NCI-H1436 (cell line): ENCODE measurements at places on chromosomes 6 and 20.

- DNase-seq: no peak
Observed at GRCh38 chr6:31718265-31718664, 3.1 kb downstream of the LY6G6D start.

DNA sequence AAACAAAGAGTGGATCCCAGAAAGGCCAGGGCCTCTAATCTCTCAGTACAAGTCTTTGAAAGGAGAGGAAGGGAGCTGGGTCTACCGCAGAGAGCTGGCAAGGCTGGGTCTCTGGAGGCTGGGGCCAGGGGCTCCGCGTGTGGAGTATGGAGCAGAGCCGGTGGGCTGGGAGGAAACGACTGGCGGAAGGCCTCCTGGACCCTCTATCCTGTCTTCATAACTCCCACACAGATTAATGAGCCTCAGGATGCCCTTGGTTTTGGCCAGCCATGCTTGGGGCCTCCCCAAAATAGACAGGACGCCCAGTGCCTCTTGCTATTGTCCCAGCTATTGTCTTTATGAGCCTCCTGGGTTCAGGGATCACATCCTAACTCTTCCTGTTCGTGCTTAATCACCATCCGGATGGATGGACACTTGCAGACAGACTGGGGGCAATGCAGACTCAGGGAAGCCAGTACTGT lies 306.4 kb downstream of the DHX35 start:
- no peak for DNase-seq

DNA sequence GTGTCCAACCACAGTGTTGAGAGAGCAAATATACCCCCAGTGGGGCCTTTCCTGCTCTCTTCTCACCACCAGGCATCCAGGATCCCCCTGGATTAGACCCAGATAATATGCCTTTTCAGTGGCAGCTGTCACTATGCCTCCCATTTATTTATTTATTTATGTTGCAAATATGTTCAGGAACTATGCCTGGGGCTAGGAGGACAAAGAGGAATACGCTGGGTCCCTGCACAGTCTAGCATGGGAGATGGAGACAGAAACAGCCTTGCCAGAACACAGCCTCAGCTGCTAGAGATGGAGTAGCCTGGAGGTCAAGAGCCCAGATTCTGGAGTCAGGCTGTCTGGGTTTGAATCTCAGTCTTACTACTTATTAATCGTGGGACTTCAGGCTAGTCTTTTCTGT lies 74.6 kb upstream of the LRFN2 start:
- DNase-seq: no peak

GRCh38 chr20:47067776-47068175 lies 173.1 kb downstream of the EYA2 start:
- no peak for DNase-seq

DNA sequence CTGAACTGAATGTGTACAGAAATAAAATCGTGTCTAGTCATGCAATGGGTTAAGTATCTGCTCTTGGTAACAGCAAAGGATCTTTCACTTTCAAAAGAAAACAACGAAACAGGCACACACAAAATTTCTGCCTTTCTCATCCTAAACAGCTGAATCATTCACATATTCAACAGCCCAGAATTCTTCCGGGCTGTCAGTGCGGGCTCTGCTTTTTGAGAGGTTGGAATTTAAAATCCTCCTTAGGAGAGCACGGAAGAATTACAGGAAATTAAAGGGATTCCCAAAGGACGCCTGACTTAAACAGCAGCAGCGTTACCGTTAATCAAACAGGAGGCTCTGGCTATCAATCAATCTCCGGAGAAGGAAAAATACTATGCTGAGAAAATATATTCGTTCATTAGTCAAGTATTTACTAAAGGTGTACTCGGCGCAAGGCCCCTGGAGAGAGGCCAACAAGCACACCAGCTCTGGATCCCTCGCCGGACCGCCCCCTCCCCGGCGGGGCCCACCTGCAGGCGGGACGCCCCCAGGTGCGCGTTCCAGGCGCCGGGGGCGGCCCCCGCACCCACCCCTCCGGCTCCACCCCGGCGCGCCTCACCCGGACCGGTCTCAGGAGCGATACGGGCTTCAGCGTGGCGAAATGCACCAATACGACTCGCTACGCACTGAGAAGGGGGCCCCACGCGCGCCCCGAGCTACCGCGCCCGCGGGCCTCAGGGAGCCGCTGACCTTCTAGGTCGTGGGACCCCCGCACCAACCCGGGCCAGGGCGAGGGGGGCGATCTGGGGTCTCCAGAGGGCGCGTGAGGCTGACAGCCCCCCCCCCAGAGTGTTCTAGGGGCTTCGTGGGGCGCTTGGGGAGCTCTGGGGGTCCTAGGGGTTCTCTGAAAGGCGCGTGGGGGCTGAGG lies 1.0 kb downstream of the NAPB start:
- no peak for DNase-seq

- DNase-seq: no peak
Observed at GRCh38 chr6:90444160-90444714, 142.6 kb downstream of the MAP3K7 start.

DNA sequence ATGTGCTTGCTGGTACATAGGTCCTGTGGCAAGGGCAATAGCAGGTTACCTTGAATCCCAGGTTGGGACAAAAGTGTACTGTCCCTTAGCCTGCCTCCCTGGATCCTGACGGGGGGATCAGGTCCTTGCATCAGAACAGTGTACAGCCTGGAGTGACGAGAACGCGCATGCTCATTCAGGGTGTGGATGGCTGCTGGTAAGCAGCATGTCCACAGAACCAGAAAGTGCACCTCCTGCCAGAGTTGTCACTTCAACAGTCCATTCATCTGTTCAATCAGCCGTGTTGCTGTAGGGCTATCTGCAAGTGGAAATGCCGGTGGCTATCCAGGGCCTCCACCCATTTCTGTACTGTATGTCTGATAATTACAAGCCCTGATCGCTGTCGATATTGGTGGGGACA lies 236.3 kb upstream of the SOX4 start:
- DNase-seq: no peak

GRCh38 chr6:82783587-82784236 lies 281.9 kb downstream of the UBE3D start:
- DNase-seq: peak; percentile 51

DNA sequence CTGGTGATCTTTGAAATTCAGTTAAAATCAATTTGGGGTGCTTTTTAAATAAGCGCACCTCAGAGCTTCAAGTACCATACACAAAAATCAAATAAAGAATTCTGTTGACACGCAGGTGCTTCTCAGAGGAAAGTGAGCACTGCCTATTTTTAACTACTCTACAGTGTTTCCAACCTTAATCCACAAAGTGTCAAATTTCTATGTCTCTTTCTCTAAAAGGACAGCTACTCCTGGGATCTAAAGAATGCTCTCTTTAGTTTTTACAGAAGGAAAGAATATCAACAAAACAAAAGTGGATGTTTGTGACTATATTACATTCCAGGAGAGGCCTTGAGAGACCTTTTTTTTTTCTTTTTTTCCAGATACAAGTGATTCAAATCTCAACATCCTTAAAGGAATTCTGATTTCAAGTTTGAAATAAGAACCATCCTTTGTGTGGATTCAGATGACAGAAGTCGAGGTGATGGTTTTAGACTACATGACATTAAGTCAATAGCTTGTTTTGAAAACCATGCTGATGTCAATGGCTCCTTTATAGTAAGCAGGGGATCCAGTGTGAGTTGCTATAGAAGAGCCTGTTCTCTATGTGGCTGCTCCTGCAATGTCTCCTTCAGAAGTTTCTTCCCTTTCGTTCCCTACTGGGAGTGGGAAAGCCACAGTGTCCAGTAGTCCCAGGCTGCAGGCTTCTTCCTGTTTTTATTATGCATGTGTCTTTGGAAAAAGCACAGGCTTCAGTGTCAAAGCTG lies 67.2 kb upstream of the DEFB112 start:
- no peak for DNase-seq

GRCh38 chr6:20227350-20227749 lies 15.1 kb upstream of the MBOAT1 start:
- DNase-seq: no peak

DNA sequence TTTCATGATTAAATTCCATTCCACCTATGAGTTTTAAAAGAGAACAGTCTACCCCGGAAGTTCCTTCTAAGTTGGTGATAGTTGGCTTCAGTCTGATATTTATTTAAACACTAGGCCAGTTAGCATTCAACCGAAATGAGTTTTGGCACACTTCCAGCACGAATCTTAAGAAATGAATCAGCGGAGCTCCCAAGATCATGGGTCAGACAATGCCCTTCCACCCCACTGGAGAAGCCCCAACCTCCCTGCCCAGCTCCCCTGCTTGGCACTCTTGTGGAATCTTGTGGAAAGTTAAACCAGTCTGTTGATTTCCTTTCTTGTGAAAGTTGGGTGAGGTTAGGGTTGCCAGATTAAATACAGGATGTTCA lies 64.3 kb downstream of the MKKS start:
- no peak for DNase-seq

DNA sequence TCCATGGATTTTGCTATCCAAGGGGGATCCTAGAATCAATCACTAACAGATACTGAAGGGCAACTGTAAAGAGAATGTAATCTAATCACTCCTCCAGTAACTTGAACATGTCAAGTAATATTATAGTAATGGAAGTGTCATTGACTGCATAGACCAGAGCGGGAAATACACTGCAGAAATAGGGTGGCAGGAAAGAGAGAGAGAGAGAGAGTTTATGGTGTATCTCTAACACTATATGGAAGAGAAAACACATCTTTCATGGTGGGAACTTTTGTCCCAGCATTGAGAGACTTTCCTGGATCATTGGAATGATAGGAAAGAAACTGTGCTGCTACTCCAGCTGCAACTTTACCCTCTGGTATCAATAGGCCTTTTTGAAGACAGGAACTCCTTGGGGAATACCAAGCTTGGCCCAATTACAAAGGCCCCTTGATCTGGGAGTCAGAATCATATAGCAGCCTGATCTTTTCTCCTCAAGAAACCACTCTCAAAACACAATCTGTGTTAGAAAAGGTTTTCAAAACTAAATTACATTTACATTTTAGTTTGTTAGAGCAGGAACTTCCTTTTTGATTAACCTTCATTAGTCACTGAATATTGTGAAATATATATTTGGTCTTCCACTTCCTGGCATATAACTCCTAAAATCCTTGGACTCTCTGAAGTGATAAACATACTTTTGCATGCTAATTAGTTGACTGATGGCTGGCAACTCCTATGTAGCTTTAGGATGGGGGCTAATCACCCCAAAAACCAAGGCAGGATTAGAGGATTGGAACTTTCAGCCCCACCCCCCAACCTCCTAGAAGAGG lies 29.5 kb upstream of the RNGTT start:
- no peak for DNase-seq

- DNase-seq: no peak
Observed at GRCh38 chr6:2430612-2431011, 185.2 kb upstream of the GMDS start.

- no peak for DNase-seq
Observed at GRCh38 chr6:53961679-53962370, 149.4 kb upstream of the MLIP start.

DNA sequence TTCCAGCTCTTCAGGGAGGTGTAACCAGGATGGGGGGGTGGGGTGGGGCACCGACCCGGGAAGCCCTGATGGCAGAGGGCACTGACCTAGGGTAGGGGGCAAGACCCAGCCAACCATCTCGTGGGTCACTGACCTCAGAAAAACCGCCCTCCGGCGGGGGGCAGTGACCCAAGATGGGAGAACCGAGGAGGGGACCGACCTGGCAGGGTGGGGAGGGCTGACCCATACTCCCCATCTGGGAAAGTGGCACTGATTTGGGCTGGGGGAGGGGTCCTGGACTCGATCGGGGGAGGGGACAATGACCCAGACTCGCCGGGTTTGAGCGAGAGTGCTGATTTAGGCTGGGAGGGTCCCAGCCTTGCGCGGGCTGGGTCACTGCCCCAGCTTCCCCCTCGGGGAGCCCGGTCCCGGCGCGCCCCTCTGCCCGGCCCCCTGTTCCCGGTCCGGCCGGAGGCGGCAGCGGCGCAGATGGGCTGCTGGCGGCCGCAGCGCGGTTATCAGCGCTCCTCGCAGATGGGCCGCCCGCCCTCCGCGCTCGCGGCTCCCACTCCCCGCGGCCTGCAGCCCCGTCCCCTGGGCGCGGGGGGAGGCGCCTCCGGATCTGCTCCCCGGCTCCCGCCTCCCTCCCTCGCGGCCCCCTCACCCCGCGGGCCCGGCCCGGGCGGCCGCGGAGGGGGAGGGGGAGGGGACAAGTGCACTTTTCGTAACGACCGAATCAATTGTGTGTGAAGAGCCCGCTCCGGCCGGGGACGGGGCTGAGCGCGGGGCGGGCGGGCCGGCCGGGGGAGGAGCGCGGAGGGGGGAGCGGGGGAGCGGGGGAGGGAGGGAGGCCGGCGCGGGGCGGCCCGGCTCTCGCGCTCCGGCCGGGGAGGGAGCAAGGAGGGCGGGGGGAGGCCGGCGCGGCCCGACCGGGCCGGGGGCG lies 2.2 kb downstream of the NOL4L start:
- no peak for DNase-seq

DNA sequence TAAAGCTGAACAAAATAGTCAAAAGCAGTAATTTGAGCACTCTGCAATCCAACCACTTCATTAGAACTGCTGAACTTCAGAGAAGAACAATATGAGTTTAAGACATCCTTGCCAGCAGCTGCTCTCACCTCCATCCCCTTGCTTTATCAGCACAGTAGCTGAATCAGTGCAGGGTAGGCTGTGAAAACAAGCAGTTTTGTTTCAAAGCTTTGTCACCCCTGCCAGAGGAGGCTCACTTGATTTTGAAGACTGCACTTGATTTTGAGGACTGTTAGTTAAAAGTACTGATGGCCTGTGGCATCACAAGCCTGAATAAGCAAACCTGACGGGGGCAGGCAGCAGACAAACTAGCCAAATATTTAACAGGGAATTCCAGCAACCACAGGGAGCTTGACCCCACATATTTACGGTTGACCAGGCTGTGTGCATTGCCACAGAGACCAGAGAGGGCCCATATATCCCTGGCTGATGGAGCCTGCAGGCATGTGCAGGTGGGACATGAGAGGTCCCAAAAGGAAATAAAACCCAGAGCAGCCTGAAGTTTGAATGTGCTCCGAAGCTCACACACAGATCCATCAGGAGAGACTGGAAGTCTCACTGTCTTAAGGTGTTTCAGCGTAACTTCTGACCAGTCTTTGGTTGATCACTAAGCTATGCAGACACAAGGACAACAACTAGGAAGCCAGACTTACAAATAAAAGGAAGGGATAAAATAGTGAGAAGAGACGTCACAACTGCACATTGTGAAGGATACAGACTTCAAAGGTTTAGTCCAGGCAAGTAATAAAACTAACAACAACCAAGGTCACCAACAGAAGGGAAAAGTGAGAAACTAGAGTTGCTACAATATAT lies 97.4 kb downstream of the PDSS2 start:
- DNase-seq: no peak
